ENCODE measurements at places on chromosomes 5 and 9. TPM values are rescaled to one million over a fixed set of nuclear protein-coding genes. Genes with fewer than 3 reads are reported as not detected.
A peak's percentile ranks its signal among the peaks of the same experiment; 100 is the strongest.

Gene ARL14EPL
- total RNA-seq, result not detected

Gene LTC4S
- total RNA-seq, result 5.7 TPM

Gene RASA1
- 17.0 TPM for total RNA-seq

Gene CWC27
- total RNA-seq, result 20.3 TPM

Gene FCN1
- total RNA-seq, result 2.3 TPM

Gene TLX3
- total RNA-seq, result not detected

Gene FOXD4L3
- total RNA-seq, result not detected

Gene NAIP
- 10.1 TPM for total RNA-seq

Gene MEF2C
- 0.86 TPM for total RNA-seq

Gene ADAMTS12
- total RNA-seq, result not detected

Gene FLT4
- total RNA-seq, result 11.6 TPM

DNA sequence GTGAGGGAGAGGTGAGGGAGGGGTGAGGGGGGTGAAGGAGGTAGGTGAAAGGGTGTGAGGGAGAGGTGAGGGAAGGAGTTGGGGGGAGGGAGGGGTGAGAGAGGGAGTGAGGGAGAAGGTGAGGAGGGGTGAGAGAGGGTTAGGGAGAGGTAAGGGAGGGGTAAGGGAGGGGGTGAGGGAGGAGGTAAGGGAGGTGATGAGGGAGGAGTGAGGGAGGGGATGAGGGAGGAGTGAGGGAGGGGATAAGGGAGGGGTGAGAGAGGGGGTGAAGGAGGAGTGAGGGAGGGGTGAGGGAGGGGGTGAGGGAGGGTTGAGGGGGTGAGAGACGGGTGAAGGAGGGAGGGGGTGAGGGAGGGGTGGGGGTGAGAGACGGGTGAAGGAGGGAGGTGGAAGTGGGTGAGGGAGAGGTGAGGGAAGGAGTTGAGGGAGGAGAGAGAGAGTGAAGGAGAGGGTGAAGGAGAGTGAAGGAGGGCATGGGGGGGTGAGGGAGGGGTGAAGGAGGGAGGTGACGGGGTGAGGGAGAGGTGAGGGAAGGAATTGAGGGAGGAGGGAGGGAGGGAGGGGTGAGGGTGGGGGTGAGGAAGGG is 18.5 kb downstream of the NINJ1 start:
- H3K27ac ChIP-seq, result no peak overlapping the region
- peaks cover 8% of the 10 kb centered on the region for H3K36me3 ChIP-seq
- H3K4me1 ChIP-seq, result peaks cover 15% of the 10 kb centered on the region

- no peaks in the 10 kb centered on the region for H3K27me3 ChIP-seq
- H3K4me1 ChIP-seq, result no peaks in the 10 kb centered on the region
- no peak overlapping the region for H3K4me3 ChIP-seq
- H3K36me3 ChIP-seq, result no peaks in the 10 kb centered on the region
- H3K27ac ChIP-seq, result no peak overlapping the region
Observed at GRCh38 chr9:114218264-114219120, 63.2 kb downstream of the COL27A1 start.

- no peaks in the 10 kb centered on the region for H3K27me3 ChIP-seq
- H3K36me3 ChIP-seq, result no peaks in the 10 kb centered on the region
- H3K4me3 ChIP-seq, result no peak overlapping the region
- H3K4me1 ChIP-seq, result no peaks in the 10 kb centered on the region
- H3K27ac ChIP-seq, result no peak overlapping the region
Observed at GRCh38 chr5:145548097-145548496, 287.0 kb downstream of the PRELID2 start.

DNA sequence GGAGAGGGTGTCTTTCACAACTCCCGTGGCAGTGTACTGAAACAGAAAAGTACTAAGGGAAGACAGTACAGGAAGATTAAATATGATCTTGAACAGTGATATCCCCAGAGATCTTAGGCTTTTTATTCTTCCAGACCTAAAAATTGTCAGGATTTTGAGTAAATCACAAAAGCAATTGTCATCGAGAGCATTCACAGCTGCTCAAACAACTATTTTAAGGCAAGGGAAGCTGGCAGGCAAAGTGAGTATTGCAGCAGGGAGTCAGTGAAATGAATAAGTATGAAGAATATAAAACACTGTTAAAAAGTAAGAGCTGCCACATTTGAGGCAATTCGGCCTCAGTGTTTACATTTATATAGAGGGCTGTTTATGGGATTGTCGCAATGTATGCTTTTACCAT is 479.0 kb downstream of the CAAP1 start:
- no peaks in the 10 kb centered on the region for H3K4me1 ChIP-seq
- no peak overlapping the region for H3K27ac ChIP-seq
- no peaks in the 10 kb centered on the region for H3K27me3 ChIP-seq
- DNase-seq, result no peak
- no peaks in the 10 kb centered on the region for H3K36me3 ChIP-seq

- peak overlapping the region; percentile 40 for H3K4me3 ChIP-seq
- DNase-seq, result peak; percentile 36
- H3K27me3 ChIP-seq, result peaks cover 77% of the 10 kb centered on the region
- H3K4me1 ChIP-seq, result peaks cover 11% of the 10 kb centered on the region
- H3K36me3 ChIP-seq, result no peaks in the 10 kb centered on the region
Observed at GRCh38 chr5:73233461-73234203, 60.6 kb downstream of the TMEM174 start.

- no peaks in the 10 kb centered on the region for H3K27me3 ChIP-seq
- peaks cover 48% of the 10 kb centered on the region for H3K4me1 ChIP-seq
- H3K27ac ChIP-seq, result peak overlapping the region; percentile 72
- peaks cover 50% of the 10 kb centered on the region for H3K36me3 ChIP-seq
Observed at GRCh38 chr5:67179697-67180361, 16.8 kb downstream of the CD180 start.

DNA sequence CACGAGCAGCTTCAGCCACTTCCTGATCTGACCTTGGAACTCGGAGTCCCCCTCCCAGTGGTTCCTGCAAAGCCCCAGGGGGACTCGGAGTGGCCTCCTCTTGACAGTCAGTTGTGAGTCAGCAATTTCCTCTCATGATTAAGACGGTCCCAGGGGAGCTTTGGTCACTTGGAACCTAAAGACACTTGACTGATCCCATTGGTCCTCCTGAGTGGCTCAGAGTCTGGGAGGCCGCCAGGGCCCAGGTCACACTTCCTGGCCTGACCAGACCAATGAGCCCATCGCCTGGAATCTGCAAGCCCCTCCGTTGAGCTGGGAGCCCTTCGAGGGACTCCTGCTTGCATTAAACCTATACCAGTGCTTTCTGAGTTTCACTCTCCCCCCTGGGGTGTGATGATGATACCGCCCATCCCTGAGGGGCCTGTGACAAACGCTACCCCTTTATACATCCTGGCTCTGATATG is 29.1 kb downstream of the TSPAN17 start:
- H3K27me3 ChIP-seq, result peaks cover 25% of the 10 kb centered on the region
- H3K4me3 ChIP-seq, result no peak overlapping the region
- DNase-seq, result no peak
- no peaks in the 10 kb centered on the region for H3K36me3 ChIP-seq
- no peak overlapping the region for H3K27ac ChIP-seq
- no peaks in the 10 kb centered on the region for H3K4me1 ChIP-seq

GRCh38 chr5:158647264-158647663 is 452.5 kb downstream of the EBF1 start:
- no peaks in the 10 kb centered on the region for H3K36me3 ChIP-seq
- H3K27ac ChIP-seq, result no peak overlapping the region
- no peak for DNase-seq

DNA sequence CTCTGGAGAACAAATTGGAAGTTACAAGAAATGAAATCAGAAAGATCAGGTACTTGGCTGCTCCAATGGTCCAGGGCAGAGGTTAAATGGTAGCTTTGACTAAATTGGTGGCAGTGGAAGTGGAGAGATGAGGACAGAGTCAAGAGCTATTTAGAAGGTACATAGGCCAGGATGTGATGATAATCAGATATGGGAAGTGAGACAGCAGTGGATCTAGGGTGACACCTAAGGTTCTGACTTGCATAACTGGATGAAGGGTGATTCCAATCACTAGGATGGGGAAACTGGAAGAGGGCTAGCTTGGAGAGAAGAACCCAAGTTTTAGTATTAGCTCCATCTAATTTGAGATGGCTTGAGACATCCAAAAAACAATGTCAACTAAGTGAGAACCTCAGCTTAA is 24.0 kb upstream of the NDUFB6 start:
- peaks cover 24% of the 10 kb centered on the region for H3K27me3 ChIP-seq
- H3K4me3 ChIP-seq, result no peak overlapping the region
- no peaks in the 10 kb centered on the region for H3K36me3 ChIP-seq

- no peaks in the 10 kb centered on the region for H3K36me3 ChIP-seq
- peaks cover 3% of the 10 kb centered on the region for H3K27me3 ChIP-seq
- peaks cover 6% of the 10 kb centered on the region for H3K4me1 ChIP-seq
- H3K27ac ChIP-seq, result no peak overlapping the region
- no peak for DNase-seq
Observed at GRCh38 chr5:150431048-150431447, 18.3 kb upstream of the CD74 start.

- DNase-seq, result no peak
- peaks cover 6% of the 10 kb centered on the region for H3K4me1 ChIP-seq
- H3K27me3 ChIP-seq, result peaks cover 2% of the 10 kb centered on the region
- H3K4me3 ChIP-seq, result no peak overlapping the region
- H3K36me3 ChIP-seq, result no peaks in the 10 kb centered on the region
Observed at GRCh38 chr5:178334861-178335260, 102.3 kb upstream of the PHYKPL start.

DNA sequence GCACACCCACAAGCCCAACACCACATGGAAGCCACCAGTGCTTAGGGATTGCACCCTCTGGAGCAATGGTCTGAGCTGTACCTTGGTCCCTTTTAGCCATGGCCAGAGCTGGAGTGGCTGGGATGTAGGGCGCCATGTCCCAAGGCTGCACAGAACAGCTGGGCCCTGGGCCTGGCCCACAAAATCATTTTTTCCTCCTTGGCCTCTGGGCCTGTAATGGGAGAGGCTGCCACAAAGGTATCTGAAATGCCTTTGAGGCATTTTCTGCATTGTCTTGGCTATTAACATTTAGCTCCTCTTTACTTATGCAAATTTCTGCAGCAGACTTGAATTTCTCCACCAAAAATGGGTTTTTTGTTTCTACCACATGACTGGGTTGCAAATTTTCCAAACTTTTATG is 117.6 kb downstream of the SPOCK1 start:
- no peak overlapping the region for H3K4me3 ChIP-seq
- H3K27ac ChIP-seq, result no peak overlapping the region
- no peaks in the 10 kb centered on the region for H3K4me1 ChIP-seq
- DNase-seq, result no peak

DNA sequence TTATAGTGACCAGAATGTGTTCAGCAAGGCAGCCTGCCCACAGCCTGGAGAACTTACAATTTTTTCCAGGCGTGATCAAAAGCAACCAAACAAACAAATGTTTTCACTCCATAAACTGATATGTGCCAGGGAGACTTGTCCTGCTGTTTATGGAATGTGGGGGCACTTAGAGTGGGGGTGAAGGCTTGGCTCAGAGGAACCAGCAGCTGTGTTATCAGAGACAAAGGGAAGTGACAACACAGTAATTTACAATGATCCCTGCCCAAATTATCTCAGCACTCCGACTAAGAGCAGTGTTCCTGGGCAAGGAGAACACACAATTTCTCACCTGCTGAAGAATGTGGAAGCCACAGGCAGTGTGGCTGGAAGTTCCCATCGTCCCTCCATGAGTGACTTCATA is 429.1 kb upstream of the IRX4 start:
- H3K27me3 ChIP-seq, result no peaks in the 10 kb centered on the region
- no peaks in the 10 kb centered on the region for H3K36me3 ChIP-seq
- no peak overlapping the region for H3K4me3 ChIP-seq
- no peak overlapping the region for H3K27ac ChIP-seq

DNA sequence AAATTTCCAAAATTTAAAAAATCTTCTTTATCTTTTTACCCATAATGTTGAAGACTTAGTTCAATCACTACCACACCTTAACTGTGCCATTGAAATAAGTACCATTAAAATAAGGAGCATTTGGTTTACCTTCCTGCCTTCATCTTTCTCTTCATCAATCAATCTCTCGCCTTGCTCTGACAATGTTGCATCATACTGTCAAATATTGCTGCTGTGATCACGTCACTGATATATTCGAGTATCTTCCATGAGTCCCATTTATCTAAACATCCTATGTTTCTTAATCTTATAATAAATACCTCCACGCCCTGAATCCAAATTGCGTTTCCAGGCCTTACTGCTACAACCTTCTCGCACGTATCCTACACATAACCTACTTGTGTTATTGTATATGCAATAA is 155.2 kb upstream of the ACOT12 start:
- H3K4me3 ChIP-seq, result no peak overlapping the region
- peaks cover 2% of the 10 kb centered on the region for H3K4me1 ChIP-seq
- H3K36me3 ChIP-seq, result no peaks in the 10 kb centered on the region
- no peak overlapping the region for H3K27ac ChIP-seq

DNA sequence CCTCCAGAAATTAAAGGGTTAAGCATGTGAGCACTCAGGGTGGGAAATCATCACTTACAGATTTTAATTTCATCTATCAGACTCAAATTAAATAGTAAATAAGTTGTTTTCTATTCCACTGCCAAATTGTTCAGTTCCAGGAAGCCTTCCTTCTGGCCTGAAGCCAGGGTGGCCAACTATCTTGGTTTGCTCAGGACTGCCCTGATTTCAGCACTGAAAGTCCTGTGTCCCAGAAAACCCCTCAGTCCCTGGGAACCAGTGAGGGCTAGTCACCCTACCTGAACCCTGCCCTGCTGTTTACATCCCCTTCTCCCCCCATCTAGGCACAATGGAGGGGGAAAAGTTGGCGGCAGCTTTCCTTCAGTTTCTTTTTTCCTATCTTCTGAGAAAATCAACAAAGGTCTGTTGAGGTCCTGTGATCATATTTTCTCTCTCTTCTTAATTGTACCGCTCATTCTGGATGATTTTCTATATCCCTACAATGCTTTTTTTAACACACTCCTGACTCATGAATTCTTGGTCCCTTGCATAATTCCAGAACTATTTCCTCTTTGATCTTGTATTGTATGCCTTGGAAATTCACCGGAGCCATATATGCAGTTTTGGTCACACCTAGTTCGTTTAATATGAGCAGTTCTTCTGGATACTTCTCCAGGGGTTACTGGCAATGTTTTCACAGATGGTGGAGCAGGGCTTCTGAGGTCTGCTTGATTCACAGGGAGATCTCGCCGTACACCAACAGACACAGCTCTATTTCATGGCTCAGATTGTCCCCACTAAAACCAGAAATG is 103.8 kb downstream of the MAP1B start:
- H3K27ac ChIP-seq, result no peak overlapping the region
- DNase-seq, result no peak
- peaks cover 4% of the 10 kb centered on the region for H3K36me3 ChIP-seq

- H3K4me3 ChIP-seq, result no peak overlapping the region
- H3K27ac ChIP-seq, result no peak overlapping the region
- no peak for DNase-seq
- H3K27me3 ChIP-seq, result peaks cover 2% of the 10 kb centered on the region
- H3K4me1 ChIP-seq, result no peaks in the 10 kb centered on the region
Observed at GRCh38 chr5:124685404-124685930, 61.0 kb downstream of the ZNF608 start.

- peaks cover 32% of the 10 kb centered on the region for H3K27me3 ChIP-seq
- DNase-seq, result no peak
- H3K4me1 ChIP-seq, result no peaks in the 10 kb centered on the region
- H3K27ac ChIP-seq, result no peak overlapping the region
- no peak overlapping the region for H3K4me3 ChIP-seq
- H3K36me3 ChIP-seq, result no peaks in the 10 kb centered on the region
Observed at GRCh38 chr9:34891386-34891785, 66.7 kb upstream of the PHF24 start.

All from activated naive CD8-positive, alpha-beta T cell treated with anti-CD3 and anti-CD28 coated beads, Interleukin-2, amount 10 ng/mL, durations not matched to agents 7 days and 5 days (primary cell).